RWPE2 (cell line): ENCODE measurements at places on chromosomes 1 and 21.
A peak's percentile ranks its signal among the peaks of the same experiment; 100 is the strongest.

DNA sequence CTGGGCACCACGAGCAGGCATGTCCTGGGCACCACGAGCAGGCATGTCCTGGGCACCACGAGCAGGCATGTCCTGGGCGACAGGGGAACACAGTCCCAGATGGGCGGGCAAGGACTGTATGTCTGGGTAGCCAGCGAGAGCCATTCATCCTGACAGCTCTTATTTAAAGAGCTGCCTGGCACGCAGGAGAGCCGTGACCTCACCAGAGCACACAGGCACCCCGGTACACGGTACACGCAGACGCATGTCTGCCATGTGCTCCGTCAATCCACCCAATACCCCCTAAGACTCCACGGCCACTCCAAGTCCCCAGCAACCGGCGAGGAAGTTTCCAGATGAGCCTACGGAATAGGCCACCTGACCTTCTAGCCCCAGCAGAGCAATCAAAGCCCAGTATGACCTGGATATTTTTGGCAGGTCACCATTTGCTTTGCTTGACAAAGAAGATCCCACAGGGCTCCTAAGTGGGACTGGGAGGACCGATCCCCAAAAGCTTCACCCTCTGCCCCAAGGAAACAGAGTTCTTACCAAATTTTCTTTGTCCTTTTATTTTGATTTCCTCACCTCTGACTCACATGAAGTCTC lies 51.7 kb downstream of the CASZ1 start:
- no peak for DNase-seq

- DNase-seq = no peak
Measured at GRCh38 chr21:26112127-26112742, 58.3 kb downstream of the APP start.

- no peak for DNase-seq
Measured at GRCh38 chr1:8382051-8382505, 64.2 kb downstream of the SLC45A1 start.

GRCh38 chr1:66367369-66367768 lies 166.6 kb upstream of the SGIP1 start:
- DNase-seq = no peak

DNA sequence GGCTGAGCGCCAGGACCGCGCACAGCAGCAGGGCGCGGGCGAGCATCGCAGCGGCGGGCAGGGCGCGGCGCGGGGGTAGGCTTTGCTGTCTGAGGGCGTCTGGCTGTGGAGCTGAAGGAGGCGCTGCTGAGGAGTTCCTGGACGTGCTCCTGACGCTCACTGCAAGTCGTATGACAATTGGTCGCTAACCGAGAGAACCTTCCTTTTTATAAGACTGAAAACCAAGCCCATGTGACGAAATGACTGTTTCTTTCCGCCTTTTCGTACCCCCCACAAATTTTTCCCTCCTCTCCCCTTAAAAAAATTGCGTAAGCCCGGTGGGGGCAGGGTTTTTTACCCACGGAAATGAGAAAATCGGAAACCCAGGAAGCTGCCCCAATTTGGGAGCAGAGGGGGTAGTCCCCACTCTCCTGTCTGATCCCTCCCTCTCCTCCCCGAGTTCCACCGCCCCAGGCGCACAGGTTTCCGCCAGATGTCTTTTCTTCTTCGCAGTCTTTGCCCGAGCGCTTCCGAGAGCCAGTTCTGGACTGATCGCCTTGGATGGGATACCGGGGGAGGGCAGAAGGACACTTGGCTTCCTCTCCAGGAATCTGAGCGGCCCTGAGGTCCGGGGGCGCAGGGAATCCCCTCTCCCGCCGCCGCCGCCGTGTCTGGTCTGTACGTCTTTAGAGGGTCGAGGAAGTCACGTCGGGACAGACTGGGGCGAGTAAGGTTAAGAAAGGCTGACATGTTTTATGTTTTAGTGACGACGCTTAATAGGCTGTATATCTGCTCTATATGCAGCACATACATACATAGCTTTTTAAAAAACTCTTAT lies at the start of gene PTGS2:
TSS of gene PTGS2 (minus strand) at position 179 of the 817 bp plus-strand sequence. CDS start at position 46, 133 bp downstream.
- peak; percentile 89 for DNase-seq

DNA sequence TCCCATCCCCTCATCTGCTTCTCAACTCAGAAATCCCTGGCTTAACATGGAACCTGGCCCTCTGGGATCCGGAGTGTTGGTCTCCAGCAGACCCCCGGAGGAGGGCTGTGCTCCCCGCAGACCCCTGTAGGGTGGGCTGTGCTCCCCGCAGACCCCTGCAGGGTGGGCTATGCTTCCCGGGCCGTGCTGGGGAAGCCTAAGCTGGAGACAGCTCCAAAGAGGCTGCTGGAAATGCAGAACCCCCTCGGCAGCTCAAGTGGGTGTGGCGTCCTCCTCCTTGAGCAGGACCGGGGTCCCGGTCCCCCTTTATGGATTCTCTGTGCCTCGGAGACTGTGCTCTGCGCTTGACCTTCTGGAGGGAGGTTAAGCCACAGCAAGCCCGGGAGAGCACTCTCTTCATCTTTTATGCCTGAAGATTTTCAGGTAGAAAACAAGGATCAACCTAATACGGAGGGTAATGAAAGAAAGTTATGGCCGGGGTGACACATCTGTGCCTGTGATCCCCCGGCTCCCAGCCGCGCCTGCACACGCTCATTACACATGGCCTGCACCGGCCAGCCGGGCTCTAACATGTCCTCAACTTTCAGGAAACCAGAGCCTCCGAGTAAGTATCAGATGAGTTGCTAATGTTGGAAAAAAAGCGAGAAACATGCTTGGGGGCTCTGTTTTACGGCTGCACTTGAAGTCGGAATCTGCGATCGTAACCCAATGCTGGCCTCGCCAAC lies 87.7 kb upstream of the ACTRT2 start:
- DNase-seq = peak; percentile 47

DNA sequence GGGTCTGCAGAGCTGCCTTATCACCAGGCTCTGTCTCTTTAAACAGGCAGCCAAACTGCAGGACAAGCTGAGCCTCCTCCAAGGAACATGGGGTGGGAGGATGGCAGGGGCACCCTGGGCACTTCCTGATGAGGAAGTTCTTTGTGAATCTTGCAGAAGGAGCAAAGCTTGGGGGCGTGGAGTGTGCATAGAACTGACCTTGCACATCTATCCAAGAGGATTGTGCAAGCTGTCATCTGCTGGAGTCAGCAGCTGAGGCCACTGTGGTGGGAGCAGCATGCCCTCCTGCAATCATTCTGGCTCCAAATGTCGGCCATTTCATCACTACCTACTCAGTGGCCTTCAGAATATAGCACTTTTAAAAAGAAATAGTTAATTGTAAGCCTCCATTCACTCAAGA lies 182.2 kb downstream of the AJAP1 start:
- DNase-seq = no peak

GRCh38 chr21:37874481-37874880 lies 41.8 kb downstream of the KCNJ6 start:
- DNase-seq = no peak

DNA sequence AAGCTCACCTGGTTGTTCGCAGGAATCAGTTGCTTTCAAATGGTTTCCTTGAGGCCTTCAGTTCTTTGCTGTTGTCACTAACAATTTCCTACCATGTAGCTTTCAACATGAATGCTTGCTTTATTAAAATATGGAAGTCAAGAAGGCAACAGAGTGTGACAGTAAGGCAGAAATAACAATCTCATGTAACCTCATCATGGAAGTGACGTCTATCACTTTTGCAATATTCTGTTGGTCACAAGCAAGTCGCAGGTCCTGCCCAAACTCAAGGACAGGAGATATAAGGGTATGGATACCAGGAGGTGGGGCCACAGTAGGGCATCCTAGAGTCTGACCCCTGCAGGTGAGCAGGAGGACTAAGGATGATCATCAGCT lies 296.8 kb upstream of the ZP4 start:
- no peak for DNase-seq

GRCh38 chr1:182207300-182207699 lies 145.8 kb upstream of the ZNF648 start:
- no peak for DNase-seq

GRCh38 chr1:51313961-51314777 lies 16.2 kb downstream of the TTC39A start:
- DNase-seq = no peak
